ENCODE measurements at places on chromosomes 1 and 21.

GRCh38 chr1:153513023-153513422 lies 22.8 kb downstream of the S100A6 start:
- no peak for DNase-seq

GRCh38 chr1:106700211-106700610 lies 356.3 kb upstream of the PRMT6 start:
- DNase-seq = peak; percentile 56

DNA sequence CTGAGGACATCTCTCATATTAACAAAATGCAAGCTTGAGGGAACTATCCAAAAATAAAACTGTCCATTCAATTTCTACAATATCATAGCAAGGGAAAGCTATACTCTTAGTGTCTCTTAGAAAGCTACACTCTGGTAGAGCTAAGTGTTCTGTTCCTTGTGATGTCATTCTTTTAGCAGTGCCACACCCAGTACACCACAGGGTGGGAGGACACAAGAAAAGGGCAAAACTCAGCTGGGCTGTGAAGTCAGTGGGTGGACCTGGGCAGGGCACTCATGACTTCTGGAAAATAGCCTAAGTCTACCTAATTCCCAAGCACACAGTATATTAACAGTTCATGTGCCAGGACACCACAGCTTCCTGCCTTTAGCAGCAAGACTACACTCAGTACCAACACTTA lies 42.2 kb upstream of the TNFSF4 start:
- no peak for DNase-seq

- no peak for DNase-seq
These were observed 59.5 kb upstream of the ADARB1 start for GRCh38 chr21:45014747-45015468.

- DNase-seq = peak; percentile 5
These were observed 235.3 kb upstream of the C1orf105 start for GRCh38 chr1:172185211-172185610.

DNA sequence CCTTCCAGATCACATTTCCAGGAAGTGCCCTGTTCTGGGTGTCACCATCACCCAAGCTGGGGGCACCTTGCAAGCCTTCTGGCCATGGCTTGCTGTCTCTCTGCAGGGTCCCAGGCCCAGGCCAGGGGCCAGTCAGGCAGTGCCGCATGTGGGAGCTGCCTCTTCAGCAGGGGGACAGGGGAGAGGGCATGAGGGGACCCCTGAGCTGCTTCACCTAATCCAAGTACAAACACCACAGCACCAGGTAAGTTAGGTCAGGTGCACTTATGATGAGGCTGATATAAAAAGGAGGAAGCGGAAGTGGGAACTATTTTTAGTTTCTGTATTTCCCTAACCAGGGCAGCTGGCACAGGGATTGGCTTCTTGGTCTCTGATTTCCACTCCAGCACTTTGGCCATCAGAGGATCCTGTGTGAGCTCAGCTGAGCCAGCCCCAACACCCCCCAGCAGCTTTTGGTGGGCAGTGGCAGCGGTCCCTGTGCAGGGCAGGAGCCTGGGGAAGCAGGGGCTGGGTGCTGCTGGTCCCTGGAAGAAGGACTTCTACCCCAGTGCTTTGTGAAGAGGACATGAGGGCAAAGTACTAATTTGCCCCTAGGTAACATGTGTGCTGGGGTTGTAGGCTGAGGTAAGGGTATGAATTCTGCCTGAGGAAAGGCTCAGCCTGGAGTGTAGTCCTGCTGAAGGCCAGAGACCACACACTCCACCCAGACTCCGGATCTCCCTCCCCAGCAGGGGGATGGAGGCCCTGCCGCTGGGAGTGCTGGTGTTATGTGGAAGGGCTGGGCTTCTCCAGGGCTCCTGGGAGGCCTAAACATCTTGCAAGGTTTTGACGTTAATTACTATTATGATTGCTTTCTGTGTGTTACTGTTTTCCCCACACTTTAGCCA lies 3.3 kb upstream of the PCBP3 start:
- DNase-seq = no peak

- peak; percentile 49 for DNase-seq
These were observed 54.2 kb upstream of the ADAMTS5 start for GRCh38 chr21:27021046-27021445.

DNA sequence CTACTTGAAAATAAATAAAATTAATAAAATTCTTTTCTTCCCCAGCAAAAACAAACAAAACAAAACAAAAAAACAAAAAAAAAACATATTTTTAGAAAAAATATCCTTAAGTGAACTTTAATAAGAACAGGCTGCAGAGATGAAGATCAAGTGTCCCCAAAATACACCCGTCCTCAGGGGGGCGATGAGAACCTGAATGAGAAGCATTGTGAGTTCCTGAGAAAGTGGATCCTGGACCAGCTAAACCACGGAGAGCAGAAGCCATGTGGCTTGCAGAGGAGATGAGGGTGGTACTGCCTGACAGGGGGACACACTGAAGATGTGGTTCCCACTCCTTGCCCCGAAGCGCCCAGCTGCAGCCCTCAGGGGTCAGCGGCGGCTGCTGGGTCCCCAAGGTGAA lies 89.3 kb downstream of the ITPKB start:
- DNase-seq = peak; percentile 46

- peak; percentile 98 for DNase-seq
These were observed 7.2 kb upstream of the SEMA4A start for GRCh38 chr1:156146020-156146768.

- peak; percentile 55 for DNase-seq
These were observed 4.6 kb downstream of the DMAP1 start for GRCh38 chr1:44217809-44218410.

DNA sequence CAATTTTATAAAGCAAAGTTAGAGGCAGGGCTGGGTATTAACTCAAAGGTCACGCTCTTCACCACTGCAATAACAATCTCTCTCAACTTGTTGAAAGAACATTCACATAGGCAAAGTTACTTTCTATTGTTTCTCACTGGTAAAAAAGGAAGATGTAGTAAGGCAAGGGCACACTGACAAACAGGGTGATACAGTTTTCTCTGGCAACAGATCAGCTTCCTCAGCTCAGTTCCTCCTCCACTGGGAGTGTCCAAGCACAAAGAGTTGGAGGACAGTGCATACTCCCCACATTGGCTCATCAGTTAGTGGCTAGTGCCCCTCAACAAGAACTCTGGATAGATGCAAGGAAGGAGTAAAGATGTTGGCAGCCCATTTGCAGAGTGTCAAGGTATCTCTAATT lies 3.7 kb downstream of the PLPPR4 start:
- DNase-seq = peak; percentile 28

DNA sequence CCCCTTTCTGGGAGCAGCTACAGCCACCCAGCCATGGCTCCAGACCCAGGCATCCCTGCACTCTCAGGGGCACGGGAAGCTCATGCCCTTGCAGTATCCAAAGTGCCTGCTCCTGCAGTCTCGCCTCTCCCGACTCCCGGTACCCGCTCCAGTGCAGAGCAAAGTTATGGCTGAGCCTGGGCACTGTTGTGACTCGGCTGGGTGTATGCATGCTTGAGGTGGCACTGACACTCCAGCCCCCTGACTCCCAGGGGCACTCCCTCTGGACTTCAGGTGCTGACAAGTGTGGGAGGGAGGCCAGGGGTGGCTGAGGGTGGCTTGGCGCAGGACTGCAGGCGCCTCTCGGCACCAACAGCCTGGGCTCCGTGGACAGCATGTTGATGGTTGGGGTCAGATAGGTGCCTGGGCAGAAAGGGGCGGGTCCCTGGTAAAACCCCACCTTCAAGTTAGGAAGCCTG lies 580.1 kb upstream of the ADGRL2 start:
- DNase-seq = no peak

Measured in AG10803 (cell line).